ENCODE measurements at places on chromosomes 3 and 15. TPM values are rescaled to one million over a fixed set of nuclear protein-coding genes. Genes with fewer than 3 reads are reported as not detected.

The MESP2 gene
- not detected for total RNA-seq

GRCh38 chr15:39888243-39888642 is 31.8 kb downstream of the GPR176 start:
- DNase-seq, result no peak

The CCDC9B gene
- 0.25 TPM for total RNA-seq

DNA sequence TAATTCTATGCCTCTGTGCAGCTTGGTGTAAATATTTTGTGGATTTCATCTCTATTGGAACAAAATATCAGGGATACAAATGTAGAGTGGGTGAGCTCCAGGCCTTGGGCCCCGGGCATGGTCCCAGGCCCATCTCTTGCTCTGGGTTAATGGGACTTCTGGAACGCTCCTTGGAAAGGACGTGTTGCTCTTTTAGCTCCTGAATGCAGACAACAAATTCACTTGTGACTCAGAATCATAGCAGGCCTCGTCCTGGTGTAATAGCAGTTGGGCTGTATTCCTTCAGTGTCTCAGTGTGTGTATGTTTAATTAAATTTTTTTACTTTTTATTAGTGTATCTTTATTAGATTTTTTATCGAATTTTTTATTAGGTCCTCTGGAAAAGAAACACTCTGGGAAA is 266.7 kb upstream of the C2CD4B start:
- no peak for DNase-seq

The GOLGA6A gene
- 0.59 TPM for total RNA-seq

The ADAMTS17 gene
- 1.5 TPM for total RNA-seq

The CHRNB4 gene
- 0.24 TPM for total RNA-seq

- no peak for DNase-seq
These were observed 57.6 kb upstream of the LIPC start for GRCh38 chr15:58374147-58374546.

DNA sequence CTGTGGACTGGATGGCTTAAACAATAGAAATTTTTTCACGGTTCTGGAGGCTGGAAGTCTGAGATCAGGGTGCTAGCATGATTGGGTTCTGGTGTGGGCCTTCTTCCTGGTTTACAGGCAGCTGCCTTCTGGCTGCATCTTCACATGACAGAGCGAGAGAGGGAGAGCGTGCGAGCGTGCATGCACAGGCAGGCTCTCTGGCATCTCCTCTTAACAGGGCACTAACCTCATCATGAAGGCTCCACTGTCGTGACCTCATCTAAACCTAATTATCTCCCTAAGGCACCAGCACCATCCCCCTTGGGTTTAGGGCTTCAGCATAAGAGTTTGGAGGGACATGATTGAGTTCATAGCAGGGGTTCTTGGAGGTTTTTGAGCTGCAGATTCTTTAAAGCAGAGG is 292.0 kb upstream of the C2CD4B start:
- no peak for DNase-seq

The SH2D7 gene
- not detected for total RNA-seq

DNA sequence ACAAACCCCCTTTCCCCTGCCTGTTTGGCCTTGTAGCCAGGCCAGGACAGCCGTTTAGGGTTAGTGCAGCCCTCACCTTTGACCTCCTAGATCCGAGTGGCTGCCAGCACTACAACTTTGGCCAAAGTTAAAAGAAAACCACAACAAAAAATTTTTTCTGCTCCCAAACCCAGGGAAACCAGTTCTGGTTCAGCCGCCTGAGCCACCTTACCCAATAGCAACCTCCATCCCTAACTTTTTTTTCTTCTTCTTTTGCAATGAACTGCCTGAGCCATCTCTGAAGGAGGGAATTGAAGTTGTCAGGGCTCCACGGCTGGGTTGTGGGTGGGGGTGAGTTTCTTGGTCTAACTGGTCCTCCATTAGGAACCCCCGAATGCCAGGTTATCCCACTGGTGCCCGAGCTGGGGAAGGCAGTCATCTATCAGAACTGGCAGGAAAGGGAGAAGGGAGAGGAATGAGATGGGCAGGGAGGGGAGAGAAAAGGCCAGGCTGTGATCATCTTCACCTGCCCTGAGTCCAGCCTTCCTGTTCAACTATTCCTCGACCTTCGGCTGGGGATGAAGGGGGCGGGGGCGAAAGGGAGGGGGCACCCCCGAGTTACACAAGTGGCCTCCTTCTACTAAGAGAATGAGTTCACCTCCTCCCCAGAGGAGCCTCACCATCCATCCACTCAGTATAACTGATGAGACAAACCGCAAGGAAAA is 6.2 kb upstream of the NR2F2 start:
- DNase-seq, result peak; percentile 61

- DNase-seq, result no peak
These were observed 132.9 kb upstream of the PRICKLE2 start for GRCh38 chr3:64358176-64358575.
